Retina (tissue), 1 donor: ENCODE measurements at places on chromosomes 7 and 10.

GRCh38 chr7:26618449-26618848 is 245.9 kb downstream of the SKAP2 start:
- peak; percentile 46 for DNase-seq

DNA sequence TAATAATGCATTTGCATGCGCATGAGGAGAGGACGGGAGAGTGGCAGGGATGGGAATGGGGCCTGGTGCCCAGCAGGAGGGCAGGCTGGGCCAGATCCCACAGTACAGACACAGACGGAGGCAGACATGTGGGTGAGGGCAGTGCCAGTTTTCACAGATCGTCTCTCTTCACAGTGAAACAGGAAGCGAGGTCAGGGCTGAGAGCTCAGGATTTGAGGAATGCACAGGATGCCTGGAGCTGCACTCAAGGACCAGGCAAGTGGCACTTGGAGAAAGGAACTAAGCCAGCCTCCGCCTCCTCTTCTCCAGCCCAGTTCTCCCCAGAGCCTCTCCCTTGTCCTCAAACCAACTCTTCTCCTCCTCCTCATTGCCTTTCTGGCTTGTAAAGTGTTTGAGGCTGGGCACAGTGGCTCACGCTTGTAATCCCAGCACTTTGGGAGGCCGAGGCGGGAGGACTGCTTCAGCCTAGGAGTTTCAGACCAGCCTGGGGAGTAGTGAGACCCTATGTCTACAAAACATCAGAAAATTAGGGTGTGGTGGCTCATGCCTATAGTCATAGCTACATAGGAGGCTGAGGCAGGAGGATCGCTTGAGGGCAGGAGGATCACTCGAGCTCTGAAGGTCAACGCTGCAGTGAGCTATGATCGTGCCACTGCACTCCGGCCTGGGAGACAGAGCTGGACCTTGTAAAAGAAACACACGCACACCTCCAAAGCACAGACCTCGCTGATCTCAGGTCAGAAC is 115.2 kb downstream of the HIP1 start:
- no peak for DNase-seq

DNA sequence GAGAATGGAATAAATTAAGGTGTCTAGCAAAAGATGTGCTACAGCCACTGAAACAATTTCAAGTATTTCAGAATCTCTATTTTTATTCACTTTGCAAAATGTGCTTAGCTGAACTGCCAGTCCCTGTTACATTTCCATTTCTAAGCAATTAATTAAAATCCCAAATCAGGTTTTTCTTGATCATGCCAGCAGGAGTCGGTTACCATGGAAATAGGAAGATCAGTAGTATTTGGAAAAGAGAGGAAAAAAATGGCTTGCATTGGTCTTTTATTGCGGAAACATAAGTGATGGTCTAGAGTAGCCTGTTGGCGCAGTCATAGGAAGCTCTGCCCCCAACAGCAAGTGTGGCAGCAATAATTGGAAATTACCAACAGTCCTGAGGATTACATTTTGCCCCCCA is 867.1 kb downstream of the GATA3 start:
- DNase-seq: no peak

DNA sequence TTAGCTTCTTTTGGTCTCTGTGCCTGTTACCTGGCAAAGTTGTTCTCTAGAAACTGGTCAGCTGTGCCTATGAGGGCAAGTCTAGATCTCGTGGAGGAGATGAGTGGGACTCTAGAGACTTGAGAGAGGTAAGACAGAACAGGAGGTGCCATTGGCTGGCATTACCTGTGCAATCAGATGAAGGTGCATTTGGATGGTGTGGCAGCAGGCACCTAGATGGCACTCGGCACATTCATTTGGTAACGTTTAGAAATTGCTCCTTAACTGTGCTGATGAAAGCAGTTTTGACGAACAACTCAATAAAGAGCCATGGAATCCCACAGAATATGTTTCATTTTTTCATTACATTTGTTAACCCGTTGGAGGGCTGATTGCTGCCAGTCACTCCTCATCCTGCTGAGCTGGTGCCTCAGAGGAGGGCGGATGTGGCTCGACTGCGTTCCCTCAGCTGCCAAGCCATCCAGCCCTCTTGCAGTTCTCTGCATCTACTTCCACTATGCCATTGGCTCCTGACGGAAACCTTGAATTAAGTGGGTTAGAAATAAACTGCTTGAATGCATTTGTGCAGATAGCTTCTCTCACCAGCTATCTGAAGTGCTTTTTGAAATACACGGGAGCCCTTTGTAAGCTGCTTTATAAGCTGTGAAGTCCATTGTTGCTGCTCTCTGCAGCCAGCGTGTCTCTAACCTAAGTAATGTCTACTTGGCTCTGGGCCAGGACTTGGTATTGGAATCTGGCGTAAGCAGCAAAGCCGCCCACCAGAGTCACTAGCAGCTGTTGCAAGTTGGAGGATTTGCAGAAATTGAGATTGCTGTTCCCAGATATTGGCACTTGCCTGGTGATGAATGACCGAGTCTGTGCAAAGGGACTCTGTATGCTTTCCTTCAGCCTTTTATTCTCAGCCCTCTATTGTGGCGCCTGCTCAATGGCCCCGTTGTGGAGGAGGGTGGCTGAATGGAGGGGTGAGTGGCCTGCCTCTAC is 87.4 kb downstream of the LRRC4 start:
- peak; percentile 43 for DNase-seq

DNA sequence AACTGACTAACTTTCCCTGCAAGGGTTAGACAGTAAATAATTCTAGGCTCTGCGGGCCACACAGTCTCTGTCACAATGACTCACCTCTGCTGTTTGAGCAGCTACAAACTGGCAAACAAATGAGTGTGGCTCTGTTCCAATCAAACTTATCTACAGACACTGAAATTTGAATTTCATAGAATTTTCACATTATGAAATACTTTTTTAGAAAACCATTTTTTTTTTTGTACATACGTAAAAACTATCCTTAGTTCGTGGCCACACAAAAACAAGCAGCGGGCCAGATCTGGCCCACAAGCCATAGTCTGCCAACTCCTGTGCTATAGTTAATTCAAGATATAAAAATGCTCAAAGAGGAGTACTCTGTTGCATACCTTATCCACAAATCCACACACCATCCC is 32.6 kb downstream of the PIP4K2A start:
- DNase-seq: no peak
